ENCODE measurements at places on chromosomes 16 and 17.

- DNase-seq = no peak
These were observed 31.8 kb downstream of the NSMCE1 start for GRCh38 chr16:27236635-27237218.

DNA sequence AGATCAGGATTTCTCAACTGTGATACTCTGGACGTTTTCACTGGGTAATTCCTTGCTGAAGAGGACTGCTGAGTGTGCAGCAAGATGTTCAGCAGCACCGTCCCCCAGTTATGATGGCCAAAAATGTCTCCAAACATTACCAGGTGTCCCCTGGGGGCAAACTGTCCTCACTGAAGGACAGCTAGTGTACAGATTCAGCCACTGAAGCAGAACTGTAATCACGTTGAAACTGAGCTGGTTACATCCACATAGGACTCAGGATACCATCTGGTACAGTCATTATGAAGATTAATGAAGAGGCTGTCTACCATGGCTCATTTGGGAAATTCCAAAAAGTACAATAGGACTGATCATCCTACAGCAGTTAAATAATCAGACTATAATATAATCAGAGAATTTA, 43.3 kb upstream of the GINS3 start:
- DNase-seq = no peak

GRCh38 chr17:63356337-63356757, 89.8 kb downstream of the CYB561 start:
- no peak for DNase-seq

- peak; percentile 92 for DNase-seq
These were observed 40.7 kb downstream of the ZDHHC7 start for GRCh38 chr16:84970447-84971127.

- no peak for DNase-seq
These were observed 192.2 kb upstream of the CDH11 start for GRCh38 chr16:65313936-65314626.

DNA sequence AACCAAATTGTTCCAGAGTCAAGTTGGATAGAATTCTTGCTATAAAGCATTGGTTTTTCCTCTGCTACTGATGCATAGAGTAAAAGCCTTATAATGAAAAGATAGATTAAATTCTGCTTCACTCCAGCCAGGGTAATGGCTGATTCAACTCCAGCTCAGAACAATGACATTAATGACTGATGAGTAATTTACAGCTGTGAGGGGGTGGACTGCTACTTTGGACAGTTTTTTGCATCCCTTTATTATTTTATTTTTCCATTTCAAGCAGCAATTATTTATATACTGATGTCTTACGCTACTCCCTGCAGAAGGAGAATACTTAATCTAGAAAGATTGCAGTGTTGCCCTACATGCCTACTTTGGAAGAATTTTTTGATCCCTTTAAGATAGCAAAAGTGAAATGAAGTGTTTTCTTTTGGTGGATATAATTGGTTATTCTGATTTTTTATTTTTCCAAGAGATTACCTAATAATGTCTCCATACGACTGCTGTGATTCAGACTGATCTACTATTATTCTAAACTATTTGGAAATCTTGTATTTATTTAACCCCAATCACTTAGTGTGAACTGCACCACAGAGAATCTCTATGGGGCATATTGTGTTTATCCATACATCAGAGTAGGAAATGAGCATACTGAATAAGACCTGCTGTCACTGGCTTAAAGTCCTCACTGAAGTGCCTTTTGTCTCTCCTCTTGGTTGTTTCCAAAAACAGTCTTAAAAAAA, 149.5 kb downstream of the TRIM37 start:
- no peak for DNase-seq

All from activated effector memory CD4-positive, alpha-beta T cell treated with anti-CD3 and anti-CD28 coated beads, Interleukin-2, amount 50 U/mL, for 16 hours (primary cell).